ENCODE measurements at places on chromosomes 16 and 17. TPM values are rescaled to one million over a fixed set of nuclear protein-coding genes. Genes with fewer than 3 reads are reported as not detected.

Gene PRSS33
- not detected for total RNA-seq

Gene ALOX12
- not detected for total RNA-seq

Gene LRRC75A
- 0.38 TPM for total RNA-seq

Gene HSF5
- not detected for total RNA-seq

Gene EFNB3
- 0.75 TPM for total RNA-seq

Gene SOX15
- 2.0 TPM for total RNA-seq

Gene FAHD1
- 58.8 TPM for total RNA-seq

Gene ARL5C
- not detected for total RNA-seq

Gene APOBR
- not detected for total RNA-seq

Gene TM4SF5
- total RNA-seq: not detected

Gene IGF2BP1
- total RNA-seq: 5.6 TPM

Gene ZFP3
- total RNA-seq: 0.17 TPM

Gene CORO1A
- total RNA-seq: 5.0 TPM

Gene NACA2
- not detected for total RNA-seq

Gene SMTNL2
- total RNA-seq: not detected

Gene CDRT4
- not detected for total RNA-seq

Gene KRT31
- total RNA-seq: not detected

Gene DRC7
- not detected for total RNA-seq

Gene PDILT
- total RNA-seq: not detected

Gene KIF19
- total RNA-seq: not detected

Gene SLFN13
- total RNA-seq: 1.2 TPM

Gene DRC3
- 1.1 TPM for total RNA-seq

Gene NTHL1
- 29.0 TPM for total RNA-seq

Gene EVPLL
- not detected for total RNA-seq

Gene PROCA1
- 2.4 TPM for total RNA-seq

Data from LHCN-M2 (cell line).